NCI-H1092 treated with DMSO at 0.1 percent for 48 hours (cell line): ENCODE measurements at places on chromosomes 2 and 18.

DNA sequence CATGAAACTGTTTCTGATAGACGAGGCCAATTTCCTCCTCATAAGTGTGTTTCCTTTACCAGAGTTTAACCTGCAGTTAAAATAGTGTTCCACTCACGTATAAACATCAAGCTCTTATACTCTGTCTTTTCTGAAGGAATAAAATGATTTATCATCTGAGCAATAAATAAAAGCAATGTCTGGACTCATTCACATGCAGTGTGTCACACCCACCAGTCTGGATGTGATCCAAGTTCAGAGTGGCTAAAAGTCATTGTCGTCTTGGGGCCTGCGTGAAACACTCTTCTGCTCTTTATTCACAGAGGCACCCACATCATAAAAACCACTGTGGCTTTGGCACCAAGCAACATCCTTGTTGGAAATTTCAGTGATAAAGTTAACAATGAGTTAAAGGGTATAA is 19.5 kb upstream of the SLC9A4 start:
- DNase-seq: no peak

GRCh38 chr2:86800856-86801567 is 10.3 kb upstream of the CD8A start:
- no peak for DNase-seq

- peak; percentile 85 for DNase-seq
Measured at GRCh38 chr2:39696101-39696553, 30.4 kb downstream of the TMEM178A start.

- DNase-seq: no peak
Measured at GRCh38 chr2:105309147-105309545, 20.4 kb downstream of the TGFBRAP1 start.

DNA sequence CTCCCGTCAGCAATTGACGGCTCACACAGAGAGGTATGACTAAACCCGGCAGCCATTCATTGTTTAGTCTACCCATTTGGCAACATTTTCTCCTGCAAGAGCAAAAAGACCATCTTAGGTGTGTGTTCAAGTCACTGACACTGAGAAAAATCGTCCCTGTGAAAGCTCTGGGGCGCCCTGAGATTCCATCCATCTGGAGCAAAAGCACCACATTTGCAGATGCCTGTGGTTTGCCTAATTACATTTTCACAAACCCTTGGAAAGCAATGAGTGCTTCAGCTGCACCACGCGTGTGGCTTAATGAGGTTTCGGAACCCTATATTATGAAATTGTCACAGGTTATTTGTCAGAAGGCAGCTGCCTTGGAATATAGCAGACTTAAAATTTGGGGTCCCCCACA is 110.7 kb upstream of the PTPRM start:
- no peak for DNase-seq

- DNase-seq: no peak
Measured at GRCh38 chr2:69646714-69647113, 3.2 kb upstream of the AAK1 start.

GRCh38 chr2:206274434-206275311 is at the start of gene ZDBF2:
Gene ZDBF2, plus strand, starts transcription at chr2:206274663. Its CDS starts 7,187 bp downstream, at chr2:206281850.
- peak; percentile 39 for DNase-seq

DNA sequence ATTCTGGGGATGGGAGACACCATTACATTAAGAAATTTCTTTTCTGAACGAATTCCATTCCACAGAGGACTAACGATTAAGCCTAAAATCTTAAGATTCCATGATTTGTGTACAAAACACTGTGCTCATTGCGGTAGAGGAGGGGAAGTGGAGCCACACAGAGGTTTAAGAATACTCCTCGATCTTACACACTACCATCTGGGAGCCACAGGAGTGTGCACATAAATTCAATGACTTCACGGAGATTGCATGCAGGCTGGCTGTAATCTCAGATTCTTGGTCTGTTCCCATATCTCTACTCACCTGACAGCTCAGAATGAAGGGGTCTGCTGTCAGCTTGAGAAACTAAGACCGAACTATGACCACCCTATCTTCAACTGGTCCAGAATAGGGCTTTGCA is 762 bp downstream of the VPS4B start:
- DNase-seq: no peak

GRCh38 chr2:69381337-69381737 is 5.7 kb downstream of the GFPT1 start:
- no peak for DNase-seq

- peak; percentile 72 for DNase-seq
Measured at GRCh38 chr18:63963615-63964256, 6.1 kb upstream of the SERPINB8 start.

GRCh38 chr2:108916796-108917421 is 72.1 kb downstream of the EDAR start:
- DNase-seq: no peak

DNA sequence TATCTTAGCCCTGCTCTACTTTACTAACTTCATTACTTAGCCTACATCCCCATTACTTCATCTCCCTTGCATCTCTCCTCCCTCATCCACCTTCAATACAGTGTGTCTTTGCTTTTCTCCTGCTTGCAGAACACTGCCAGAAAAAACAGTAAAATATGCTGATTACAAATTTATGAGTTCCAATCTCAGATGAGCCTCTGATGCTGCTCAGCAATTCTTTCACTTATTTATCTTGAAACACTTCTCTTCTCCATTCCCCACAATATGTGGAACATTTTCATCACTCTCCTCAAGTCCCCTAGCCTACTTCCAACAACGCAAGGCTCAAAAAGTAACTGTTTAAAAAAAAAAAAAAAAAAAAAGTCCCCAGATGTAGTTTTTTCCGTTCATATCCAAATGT is 7.1 kb downstream of the VPS54 start:
- no peak for DNase-seq

- DNase-seq: no peak
Measured at GRCh38 chr18:10878703-10879102, 270.7 kb downstream of the PIEZO2 start.

DNA sequence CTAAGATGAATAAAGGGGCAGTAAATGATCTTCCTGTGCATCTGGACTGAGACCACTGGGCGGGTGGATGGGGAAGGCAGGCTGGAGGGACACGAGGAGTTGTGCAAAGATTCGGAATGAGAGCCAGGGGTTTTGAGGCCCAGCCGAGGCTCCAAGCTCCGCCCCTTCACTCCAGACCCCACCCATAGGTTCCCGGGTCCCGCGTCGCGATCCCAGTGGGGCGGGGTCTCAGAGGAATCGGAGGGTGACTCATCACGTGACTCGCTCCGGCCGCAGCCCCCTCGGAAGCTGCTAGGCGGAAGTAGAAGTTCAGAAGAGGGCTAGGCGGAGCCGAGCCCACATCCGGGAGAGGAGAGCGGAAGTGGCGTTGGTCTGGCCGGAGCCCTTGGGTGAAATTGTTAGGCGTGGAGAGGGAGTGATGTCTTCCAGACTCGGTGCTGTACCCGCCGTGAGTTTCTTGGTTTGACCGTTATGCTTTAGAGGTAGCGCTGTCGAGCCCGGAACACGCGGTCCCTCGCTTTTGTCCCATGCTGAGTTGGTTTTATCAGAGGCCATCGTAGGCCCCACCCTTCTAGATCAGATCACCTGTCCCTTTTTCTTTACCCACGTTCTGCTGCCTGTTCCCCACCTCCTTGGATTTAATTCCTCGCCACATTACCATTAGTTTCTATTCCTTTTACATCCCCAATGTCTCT is at the start of gene ZNF512:
Gene ZNF512 (plus strand): TSS at position 348 of the 695 bp plus-strand sequence. CDS start 71 bp downstream, at position 419.
- peak; percentile 90 for DNase-seq

DNA sequence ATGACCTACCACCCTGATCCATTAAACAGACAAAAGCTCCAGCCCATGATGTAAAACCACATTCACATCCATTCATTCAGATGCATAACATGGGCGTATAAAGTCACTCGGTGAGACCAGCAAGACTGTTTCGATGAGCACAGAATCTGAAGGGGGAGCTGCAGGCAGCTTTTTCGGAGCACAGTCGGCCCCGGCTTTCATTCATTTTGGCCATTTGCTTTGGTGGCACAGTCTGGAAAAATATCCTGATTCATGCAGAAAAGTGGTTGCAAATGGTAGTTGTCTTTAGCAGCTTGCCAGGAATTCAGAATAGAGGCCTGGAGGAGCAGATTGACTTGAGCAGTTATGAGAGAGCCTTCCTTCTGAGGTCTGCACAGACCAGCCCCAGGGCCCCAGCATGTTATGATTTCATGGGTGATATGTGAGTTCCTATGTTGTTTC is 11.2 kb downstream of the ARID5A start:
- no peak for DNase-seq

GRCh38 chr2:37623406-37623805 is 48.0 kb downstream of the CDC42EP3 start:
- DNase-seq: no peak

DNA sequence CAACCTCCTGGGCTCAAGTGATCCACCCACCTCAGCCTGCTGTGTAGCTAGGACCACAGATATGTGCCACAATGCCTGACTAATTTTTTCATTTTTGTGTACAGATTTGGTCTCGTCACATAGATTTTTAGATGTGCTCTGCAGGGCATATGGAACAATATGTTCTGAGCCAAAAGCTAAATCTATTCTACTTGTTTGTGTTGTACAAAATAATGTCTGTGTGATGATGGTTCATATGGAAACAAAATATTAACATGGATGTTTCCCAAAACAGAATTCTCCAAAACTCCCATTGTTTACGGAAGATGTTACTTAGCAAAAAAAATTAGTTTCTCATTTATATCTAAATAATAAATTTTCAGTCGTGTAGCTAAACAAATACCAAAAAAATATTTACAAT is 12.6 kb upstream of the KLHL23 start:
- no peak for DNase-seq

- no peak for DNase-seq
Measured at GRCh38 chr18:39998317-39998716, 1956.7 kb upstream of the PIK3C3 start.

GRCh38 chr2:191637182-191638078 is 40.5 kb upstream of the NABP1 start:
- DNase-seq: no peak

DNA sequence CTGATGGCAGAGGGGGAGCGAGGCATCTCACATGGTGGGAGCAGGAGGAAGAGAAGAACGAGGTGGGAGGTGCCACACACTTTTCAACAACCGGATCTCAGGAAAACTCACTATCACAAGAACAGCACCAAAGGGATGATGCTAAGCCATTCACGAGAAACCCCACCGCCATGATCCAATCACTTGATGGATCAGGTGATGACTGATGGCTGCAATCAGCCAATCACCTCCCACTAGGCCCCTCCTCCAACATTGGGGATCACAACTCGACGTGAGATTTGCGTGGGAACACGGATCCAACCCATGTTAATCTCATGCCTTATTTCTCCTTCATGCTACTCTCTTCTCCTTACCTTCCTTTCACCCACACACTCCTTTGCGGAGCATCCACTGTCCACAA is 143.6 kb downstream of the ANTXR1 start:
- DNase-seq: no peak

GRCh38 chr2:78993518-78994148 is 31.9 kb upstream of the REG3G start:
- DNase-seq: no peak

DNA sequence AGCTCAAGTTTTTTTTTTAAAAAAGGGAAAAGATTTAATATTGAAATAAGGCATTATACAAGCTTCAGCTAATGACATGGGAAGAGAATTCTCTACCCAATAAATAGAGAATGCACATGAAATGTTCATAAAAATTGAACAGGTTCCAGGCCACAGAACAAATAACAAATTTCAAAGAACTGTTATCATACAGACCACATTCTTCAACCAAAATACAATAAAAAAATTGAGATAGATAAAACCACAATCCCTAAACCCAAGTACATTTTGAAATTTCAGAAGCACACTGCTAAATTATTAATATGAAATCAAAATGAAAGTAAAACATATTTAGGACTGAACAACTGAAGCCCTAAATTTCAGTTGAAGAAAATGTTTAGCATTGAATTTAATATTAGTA is 89.6 kb downstream of the BCL2 start:
- no peak for DNase-seq

GRCh38 chr2:132559326-132559725 is 110.7 kb downstream of the LYPD1 start:
- DNase-seq: no peak

DNA sequence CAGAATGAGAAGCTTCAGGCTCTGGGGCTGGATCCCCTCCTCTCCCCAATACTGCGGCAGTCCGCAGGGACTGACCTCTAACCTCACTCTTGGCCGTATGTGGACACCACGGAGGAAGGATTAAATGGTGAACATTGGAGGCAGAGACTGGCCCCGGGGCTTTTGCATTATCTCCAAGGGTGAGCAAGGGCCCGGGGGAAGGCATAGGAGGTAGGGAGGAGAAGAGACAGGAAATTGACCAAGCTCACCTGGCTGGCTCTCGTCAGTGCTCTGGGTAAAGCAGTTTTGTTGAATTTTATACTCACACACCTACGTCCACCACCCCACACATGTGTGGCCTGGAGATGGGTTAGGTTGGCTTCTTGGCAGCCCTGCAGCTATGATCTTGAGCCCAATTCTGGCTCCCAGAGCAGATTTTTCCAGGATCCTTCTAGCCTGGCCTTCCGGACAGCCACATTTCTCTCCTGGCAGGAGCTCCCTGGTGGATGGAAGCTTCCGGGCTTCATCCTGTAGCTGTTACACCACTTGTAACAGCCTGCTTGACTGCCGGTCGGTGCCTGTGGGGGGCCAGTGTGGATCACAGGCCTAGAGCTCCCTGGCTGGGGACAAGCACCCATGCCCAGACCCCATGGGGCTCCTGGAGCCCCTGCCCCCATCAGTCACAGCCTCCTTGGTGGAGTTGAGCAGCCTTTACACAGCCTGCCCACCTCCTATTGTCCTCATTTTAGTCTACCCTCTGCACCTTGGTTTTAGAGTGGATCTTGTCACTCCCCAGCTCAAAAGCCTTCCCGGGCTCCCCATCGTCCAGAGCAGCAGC is 7.6 kb downstream of the ITM2C start:
- no peak for DNase-seq

GRCh38 chr18:7635948-7636347 is 68.8 kb downstream of the PTPRM start:
- no peak for DNase-seq

- DNase-seq: no peak
Measured at GRCh38 chr18:3066341-3067110, 53.6 kb upstream of the LPIN2 start.

DNA sequence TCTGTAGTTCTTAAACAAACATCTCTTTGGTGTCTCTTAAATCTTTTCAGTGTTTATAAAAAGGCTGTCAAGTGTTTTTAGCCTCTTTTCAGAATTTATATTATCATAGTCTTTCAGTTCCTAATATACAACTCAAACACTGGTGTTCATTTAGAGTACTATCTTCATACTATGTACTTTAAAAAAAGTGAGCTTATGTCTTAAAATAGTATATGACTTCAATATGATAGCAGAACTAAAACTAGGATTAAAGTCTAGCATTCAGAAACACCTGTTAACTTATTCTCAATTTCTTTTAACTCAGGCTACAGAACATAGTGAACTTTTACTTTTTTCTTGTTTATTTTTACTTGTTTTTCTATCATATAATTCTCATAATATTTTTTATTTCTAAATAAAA is 14.7 kb upstream of the IKZF2 start:
- no peak for DNase-seq
